ENCODE measurements at places on chromosomes 5 and 9.

GRCh38 chr5:55535199-55535905 lies 588 bp upstream of the PLPP1 start:
- no peak for DNase-seq

- DNase-seq: no peak
These were observed 15.1 kb downstream of the ABCA2 start for GRCh38 chr9:137012694-137013570.

DNA sequence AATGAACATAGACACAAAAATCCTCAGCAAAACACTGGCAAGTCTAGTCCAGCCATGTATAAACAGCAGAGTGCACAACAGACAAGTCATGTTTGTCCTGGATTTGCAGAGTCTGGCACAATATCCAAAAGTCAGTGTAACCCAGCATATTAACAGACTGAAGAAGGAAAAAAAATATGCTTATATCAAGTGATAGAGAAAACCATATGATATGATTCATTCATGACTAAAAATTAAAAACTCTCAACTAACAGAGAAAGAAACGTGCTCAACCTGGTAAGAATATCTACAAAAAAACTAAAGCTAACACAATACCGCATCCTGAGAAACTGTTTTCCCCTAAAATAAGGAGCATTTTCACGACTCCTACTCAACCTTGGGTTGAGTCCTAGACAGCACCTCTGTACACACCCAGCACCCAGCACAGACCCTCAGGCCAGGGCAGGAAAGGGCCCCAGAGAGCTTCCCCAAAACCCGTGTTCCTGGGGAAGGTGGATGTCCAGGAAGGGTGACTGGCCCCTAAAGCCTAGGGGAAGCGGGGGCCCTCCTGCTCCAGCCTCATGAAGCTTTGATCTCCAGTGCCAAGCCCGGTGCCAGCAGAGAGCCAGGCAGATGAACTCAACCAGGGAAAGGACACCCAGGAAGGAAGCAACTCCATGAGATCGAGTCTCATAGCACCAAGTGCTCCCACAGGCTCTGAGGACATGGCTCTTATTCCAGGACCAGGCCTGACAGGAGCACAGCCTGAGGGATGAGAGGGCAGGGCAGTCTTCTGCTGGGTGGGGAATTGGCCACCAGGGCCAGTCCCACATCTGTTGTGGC lies 38.9 kb downstream of the ADAMTS2 start:
- DNase-seq: no peak

- DNase-seq: no peak
These were observed 353.5 kb upstream of the RFX3 start for GRCh38 chr9:3879315-3879714.

DNA sequence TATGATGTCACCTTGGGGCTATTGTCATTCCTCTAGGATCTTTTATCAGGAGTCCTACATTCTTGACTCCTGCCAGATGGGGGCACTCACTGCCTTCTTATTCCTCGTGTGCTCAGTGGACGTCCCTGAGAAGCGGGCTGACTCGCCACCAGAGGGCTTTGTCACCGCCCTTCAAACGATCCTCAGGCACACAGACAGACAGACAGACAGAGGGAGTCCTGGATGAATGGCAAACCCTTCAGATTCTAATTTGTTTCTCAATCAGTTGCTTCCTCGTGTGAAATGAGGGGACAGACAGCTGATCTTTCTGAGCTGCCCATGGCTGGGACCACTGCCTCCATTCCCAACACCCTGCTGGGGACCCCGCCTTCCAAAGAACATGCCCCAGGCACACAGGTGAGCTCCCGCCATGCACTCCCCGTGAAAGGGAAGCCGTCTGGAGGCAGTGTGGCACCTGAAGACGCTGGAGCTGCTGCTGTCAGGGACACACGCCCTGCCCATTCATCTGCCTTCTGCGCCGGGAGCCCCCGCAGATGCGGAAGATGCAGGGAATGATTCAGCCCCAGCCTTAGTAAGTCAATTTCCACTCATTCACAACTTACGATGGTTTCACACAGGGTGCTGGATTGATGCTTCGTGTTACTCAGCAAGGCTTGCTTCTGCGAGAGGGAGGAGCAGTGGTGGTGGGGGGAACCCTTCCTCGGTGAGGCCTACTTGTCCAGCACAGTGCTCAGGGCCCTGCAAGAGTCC lies 24.9 kb upstream of the SH3PXD2B start:
- DNase-seq: peak; percentile 64

DNA sequence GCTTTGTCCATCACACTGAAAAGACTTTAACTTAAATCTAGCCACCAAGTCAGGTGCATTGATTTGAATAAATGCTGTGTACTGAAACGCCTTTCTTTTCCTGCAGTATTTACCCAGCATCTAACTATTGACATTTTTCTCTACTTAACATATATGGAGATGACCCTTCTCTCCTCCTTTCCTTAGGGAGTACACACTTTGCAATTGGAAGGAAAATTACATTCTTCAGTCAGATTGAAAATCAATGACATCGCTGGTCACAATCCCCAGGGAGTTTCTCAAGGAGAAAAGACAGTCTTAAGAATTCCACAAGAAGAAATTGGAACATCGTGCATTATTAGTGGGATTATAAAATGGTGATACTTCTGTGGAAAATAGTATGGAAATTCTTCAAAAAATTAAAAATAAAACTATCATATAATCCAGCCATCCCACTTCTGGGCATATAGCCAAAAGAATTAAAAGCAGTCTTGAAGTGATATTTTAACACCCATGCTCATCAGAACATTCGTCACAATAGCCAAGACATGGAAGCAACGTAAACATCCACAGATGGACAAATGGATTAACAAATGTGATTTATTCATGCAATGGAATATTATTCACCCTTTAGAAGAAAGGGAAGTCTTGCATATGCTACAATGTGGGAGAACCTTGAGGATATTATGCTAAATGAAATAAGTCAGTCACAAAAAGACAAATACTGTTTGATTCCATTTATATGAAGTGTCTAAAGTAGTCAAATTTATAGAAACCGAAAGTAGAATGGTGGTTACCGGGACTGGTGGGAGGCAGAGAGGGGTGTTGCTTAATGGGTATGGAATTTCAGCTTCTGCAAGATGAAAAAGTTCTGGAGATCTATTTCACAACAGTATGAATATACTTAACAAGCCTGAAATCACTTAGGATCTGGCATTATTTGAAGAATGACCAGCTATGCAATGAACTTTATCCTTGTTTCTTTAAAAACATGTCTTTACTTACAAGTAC lies 14.3 kb upstream of the FREM1 start:
- DNase-seq: no peak

DNA sequence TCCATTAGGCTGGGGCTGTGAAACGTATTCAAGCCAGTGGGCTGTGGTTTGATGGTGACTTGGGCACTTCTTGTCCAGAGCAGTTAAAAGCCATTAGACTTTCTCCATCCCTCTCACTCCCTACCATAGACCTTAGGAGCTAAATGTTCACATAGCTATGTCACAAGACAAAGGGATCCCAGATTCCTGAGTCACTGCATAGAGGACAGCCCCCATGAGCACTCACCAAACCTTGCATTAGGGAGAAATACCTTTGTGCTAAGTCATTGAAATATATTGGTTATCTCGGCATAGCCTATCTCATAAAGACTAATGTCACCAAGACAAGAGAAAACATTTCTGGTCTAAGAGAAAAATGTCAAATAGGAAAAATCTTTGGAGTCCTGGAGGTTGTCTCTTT lies 104.3 kb downstream of the TRPM6 start:
- DNase-seq: no peak
